ENCODE measurements at places on chromosomes 7 and 10.

GRCh38 chr7:129951226-129952085, 1.3 kb downstream of the UBE2H start:
- H3K36me3 ChIP-seq = peaks cover 2% of the 10 kb centered on the region
- H3K4me3 ChIP-seq = peak overlapping the region; percentile 94
- H3K4me1 ChIP-seq = peaks cover 16% of the 10 kb centered on the region
- H3K27me3 ChIP-seq = no peaks in the 10 kb centered on the region
- peak; percentile 54 for DNase-seq

DNA sequence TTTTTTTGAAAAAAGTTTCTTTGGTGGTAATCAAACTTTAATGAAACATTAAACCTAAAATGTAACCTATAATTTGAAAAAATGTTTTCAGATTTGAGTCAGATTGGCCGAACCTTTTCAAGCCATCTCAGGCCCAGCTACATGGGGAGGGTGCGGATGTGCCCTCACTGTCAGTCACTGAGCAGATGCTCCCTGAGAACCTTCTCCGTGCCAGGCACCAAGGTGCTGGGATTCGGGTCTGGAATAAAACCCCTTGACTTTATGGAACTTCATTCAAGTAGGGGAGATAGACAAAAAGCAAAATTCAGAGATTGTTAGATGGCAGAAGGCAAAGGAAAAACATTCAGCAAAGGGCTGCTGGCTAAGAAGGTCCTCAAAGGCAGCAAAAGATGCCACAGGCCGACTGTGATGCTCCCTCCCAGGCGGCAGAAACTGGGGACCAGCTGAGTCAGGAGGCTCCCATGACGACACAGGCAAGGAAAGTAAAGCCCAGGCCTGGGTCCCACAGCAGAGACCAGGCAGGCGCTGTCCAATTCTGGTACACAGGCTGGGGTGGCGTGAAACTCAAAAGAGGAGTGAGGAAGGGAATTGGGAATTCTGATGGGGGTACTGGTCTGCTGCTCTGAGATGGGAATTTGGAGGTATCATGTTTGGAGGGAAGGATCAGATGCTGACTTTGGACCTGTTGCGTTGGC, 82.2 kb upstream of the DDC start:
- H3K4me1 ChIP-seq = no peaks in the 10 kb centered on the region
- no peak overlapping the region for H3K4me3 ChIP-seq
- H3K27ac ChIP-seq = no peak overlapping the region
- no peak for DNase-seq
- no peaks in the 10 kb centered on the region for H3K36me3 ChIP-seq

GRCh38 chr7:156474241-156474743, 166.3 kb upstream of the RNF32 start:
- no peak overlapping the region for H3K4me3 ChIP-seq
- H3K36me3 ChIP-seq = no peaks in the 10 kb centered on the region
- no peaks in the 10 kb centered on the region for H3K4me1 ChIP-seq
- H3K27ac ChIP-seq = no peak overlapping the region
- no peak for DNase-seq

GRCh38 chr10:13809427-13809826, 222.7 kb downstream of the PRPF18 start:
- peaks cover 4% of the 10 kb centered on the region for H3K4me1 ChIP-seq
- H3K4me3 ChIP-seq = no peak overlapping the region
- DNase-seq = no peak
- H3K36me3 ChIP-seq = peaks cover 13% of the 10 kb centered on the region

GRCh38 chr7:86949779-86950260, 109.6 kb downstream of the ELAPOR2 start:
- no peak overlapping the region for H3K27ac ChIP-seq
- H3K4me3 ChIP-seq = no peak overlapping the region

DNA sequence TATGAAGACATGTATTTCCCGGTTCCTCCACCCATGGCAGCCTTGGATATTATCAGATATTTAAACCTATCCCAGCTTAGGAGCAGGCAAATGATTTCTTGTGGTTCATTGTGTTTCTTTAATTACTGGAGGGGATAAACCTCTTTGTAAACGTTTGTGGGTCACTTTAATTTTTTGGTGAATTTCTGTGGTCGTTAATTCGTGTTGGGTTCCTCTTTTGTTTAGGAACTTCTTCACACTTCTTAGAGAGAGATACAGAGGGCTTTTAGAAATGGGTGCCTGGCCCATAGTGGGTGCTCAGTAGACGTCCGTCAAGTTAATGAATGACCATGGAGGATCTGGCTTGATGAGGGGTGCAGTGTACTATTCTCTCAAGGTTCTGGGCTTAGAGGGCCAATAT, 27.2 kb upstream of the NUB1 start:
- peaks cover 4% of the 10 kb centered on the region for H3K4me1 ChIP-seq
- no peaks in the 10 kb centered on the region for H3K36me3 ChIP-seq
- no peak overlapping the region for H3K4me3 ChIP-seq
- no peak for DNase-seq
- no peaks in the 10 kb centered on the region for H3K27me3 ChIP-seq

DNA sequence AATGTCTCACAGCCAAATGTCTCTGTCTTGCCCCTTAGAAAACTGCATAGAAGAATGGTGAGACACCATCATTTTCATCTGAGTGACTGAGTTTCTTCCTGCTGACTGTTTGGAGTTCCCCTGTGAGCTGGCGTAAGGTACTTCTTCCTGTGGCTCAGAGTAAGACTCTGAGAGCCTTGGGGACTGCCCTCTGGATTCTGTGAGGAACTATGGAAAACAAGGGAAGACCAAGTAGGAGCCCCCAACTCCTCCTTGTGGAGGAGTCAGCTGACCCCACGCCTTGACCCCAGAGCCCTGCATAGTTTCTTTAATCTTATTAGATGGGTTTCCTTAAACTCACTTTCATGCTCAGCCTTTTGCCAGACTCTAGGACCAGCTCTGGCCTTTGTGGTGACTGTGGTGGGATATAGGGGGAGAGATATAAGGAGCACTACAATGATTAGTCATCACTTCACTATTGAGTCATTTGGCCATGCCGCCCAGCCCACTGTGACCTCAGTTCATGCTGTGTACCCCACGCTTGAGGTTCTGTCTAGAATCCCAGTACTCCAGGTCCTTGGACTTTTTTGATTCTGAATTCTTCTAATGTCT, 51.8 kb upstream of the FAM133B start:
- no peak overlapping the region for H3K27ac ChIP-seq
- no peak for DNase-seq
- no peak overlapping the region for H3K4me3 ChIP-seq
- H3K4me1 ChIP-seq = no peaks in the 10 kb centered on the region
- no peaks in the 10 kb centered on the region for H3K27me3 ChIP-seq

DNA sequence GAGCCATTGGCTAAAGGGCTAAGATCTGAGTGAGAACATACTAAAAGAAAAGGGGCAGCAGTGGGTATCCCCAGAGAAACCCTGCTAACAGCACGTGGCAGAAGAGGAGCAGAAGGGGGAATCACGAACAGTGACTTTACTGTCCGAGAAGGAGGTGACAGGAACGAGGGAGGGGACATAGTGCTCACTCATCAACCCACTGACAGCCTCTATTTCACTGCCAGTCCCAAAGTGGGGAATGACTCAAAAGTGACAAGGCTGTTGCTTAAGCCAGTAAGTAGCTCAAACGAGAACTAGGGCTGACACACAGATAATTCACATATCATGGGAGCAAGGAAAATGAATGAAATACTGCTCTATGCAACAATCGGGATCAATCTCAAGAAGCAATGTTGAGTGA, 92.7 kb downstream of the RSU1 start:
- DNase-seq = no peak
- H3K4me1 ChIP-seq = no peaks in the 10 kb centered on the region
- no peaks in the 10 kb centered on the region for H3K27me3 ChIP-seq
- H3K4me3 ChIP-seq = no peak overlapping the region

DNA sequence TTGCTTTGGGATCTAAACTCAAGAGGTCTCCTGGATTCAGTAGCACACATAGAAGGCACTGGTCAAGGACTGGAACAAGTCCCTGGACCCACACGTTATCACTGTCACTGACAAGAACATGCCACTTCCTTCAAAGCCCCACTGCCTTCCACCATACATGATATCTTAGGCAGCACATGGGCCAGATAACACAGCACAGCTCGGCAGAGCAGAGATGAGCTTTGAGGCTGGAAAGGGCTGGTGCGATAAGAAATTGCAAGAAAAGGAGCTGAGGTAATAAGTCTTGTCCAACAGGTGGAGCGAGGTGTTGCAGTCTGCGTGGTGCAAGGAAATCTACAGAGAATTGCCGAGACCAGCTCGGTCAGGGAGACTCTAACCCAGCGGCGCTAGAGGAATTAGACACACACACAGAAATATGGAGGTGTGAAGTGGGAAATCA, 139.8 kb upstream of the CDK13 start:
- no peaks in the 10 kb centered on the region for H3K36me3 ChIP-seq
- no peaks in the 10 kb centered on the region for H3K27me3 ChIP-seq
- no peaks in the 10 kb centered on the region for H3K4me1 ChIP-seq

GRCh38 chr10:116106611-116107010, 166.4 kb downstream of the GFRA1 start:
- no peaks in the 10 kb centered on the region for H3K4me1 ChIP-seq
- no peak overlapping the region for H3K27ac ChIP-seq
- no peaks in the 10 kb centered on the region for H3K36me3 ChIP-seq
- H3K27me3 ChIP-seq = no peaks in the 10 kb centered on the region
- H3K4me3 ChIP-seq = no peak overlapping the region

DNA sequence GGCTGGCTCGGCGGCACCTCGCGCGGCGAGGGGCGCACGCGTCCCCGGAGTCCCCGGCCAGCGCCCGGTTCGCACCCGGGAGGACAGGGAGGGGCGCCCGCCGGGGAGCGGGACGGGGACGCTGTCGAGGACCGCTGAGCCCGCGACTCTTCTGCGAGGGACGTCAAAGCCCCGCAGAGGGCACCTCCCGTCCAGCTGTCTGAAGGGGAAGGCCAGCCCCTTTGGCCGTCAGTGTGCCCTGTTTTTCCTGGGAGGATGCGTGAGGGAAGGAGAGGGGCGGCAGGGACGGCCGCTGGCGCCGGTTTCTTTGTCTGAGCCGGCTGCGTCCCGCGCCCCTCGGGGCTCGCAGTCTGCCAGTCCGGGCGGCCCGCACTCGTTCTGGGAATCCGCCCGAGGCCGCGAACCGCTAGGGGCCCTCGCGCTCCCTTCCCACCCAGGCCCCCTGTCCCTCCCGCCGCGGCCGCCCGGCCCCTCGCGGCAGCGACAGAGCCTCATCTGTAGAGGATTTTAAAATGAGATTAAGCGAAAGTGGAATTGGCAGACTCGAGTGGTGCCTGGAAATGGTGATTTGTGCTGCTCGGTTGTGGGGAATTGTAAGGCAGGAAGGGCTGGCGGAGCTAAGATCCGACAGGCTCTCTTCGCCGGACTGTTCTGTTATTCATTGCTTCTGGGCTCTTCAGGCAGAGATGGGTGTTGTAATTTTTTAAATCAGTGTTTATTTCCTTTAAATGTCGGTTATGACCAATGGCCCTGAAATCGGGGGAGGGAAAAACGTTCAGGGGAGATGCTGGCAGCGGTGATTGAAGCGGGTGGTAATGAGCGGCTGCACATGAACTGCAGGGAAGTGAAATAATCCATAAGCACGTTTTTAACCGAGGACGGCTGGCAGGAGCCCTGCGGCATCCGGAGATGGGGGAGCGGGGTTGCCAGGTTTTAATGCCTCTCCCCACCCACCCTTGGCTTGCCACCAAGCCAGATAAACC, 618 bp upstream of the RELN start:
- peak overlapping the region; percentile 64 for H3K4me3 ChIP-seq
- peak overlapping the region; percentile 84 for H3K27ac ChIP-seq
- DNase-seq = no peak
- no peaks in the 10 kb centered on the region for H3K36me3 ChIP-seq
- peaks cover 21% of the 10 kb centered on the region for H3K4me1 ChIP-seq

- DNase-seq = no peak
- H3K36me3 ChIP-seq = no peaks in the 10 kb centered on the region
- H3K27me3 ChIP-seq = no peaks in the 10 kb centered on the region
- peaks cover 5% of the 10 kb centered on the region for H3K4me1 ChIP-seq
- H3K27ac ChIP-seq = no peak overlapping the region
- H3K4me3 ChIP-seq = no peak overlapping the region
Observed at GRCh38 chr7:43528576-43529354, 54.1 kb upstream of the STK17A start.

DNA sequence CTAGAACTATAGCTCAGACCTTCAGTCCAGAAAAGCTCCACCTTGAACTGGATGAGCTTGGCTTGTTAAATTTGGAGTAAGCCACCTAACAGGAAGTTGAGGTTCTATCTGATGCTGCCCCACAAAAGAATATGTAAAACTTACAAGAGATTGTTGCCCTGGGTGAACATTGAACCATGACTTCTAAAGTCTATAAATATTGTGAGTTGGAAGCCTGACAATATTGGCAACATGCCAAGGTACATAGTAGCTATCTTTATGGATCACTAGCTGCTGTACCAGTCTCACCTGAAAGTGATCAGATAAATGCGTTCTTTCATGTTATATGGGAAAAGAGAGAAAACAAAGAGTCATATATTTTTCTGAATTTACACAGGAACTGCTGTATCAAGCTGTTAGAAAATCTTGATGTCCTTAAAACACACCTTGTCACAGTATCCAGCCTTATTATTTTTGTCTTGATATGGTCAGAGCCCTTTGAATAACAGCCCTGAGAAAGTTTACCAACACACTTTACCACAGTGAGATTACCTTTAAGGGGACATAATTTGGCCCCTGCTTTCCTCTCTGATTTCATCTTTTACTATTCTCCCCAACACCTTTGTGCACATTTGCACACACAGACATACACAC, 92.0 kb downstream of the LSMEM1 start:
- H3K36me3 ChIP-seq = no peaks in the 10 kb centered on the region
- no peaks in the 10 kb centered on the region for H3K4me1 ChIP-seq
- no peaks in the 10 kb centered on the region for H3K27me3 ChIP-seq
- peak; percentile 3 for DNase-seq
- no peak overlapping the region for H3K4me3 ChIP-seq
- H3K27ac ChIP-seq = no peak overlapping the region

GRCh38 chr7:90430614-90431460, 27.6 kb downstream of the CLDN12 start:
- DNase-seq = no peak
- no peaks in the 10 kb centered on the region for H3K27me3 ChIP-seq
- no peak overlapping the region for H3K27ac ChIP-seq

- peak; percentile 47 for DNase-seq
- peaks cover 6% of the 10 kb centered on the region for H3K4me1 ChIP-seq
- H3K36me3 ChIP-seq = no peaks in the 10 kb centered on the region
Observed at GRCh38 chr7:94907026-94907810, at the start of gene PPP1R9A. PPP1R9A (plus strand) TSS chr7:94907594; CDS start chr7:94910114, 2,520 bp downstream.

DNA sequence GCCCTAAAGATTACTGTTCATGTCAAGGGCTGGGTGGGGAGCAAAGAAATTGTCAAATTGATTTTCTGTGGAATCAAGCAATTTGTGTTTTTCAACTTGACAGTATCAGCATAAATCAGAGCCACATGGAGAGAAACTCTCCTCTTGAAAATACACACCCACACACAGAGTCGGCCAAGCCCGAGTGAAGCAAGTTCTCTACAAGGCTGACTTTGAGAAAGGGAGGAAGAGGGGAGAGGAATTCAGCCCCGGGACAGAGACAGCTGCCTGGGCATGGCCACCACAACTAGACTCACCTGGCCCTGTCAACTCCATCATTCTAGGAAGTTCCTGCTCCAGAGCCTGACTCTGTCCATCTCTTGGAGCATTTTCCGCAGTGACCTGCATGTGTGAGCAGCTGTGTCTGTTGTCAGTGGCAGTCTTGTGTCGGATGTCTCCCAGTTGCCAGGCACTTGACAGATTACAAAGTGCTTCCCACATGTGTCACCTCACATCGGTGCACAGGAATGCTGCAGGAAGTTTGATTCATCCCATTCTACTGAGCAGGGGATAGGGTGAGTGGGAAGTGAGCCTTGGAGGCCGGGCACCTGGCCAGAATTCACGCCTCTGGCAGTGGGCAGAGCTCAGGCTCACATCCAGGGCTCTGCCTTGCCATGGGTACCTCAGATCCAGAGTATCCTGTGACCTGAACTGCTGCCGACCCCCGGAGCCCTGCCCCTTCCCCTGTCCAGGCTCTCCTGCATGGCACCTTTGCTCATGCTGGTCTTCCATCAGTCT, 37.9 kb downstream of the ADAM12 start:
- H3K27ac ChIP-seq = no peak overlapping the region
- H3K27me3 ChIP-seq = no peaks in the 10 kb centered on the region
- no peak overlapping the region for H3K4me3 ChIP-seq
